Right renal pelvis (tissue), 4 donors: ENCODE measurements at places on chromosomes 11 and 22.

DNA sequence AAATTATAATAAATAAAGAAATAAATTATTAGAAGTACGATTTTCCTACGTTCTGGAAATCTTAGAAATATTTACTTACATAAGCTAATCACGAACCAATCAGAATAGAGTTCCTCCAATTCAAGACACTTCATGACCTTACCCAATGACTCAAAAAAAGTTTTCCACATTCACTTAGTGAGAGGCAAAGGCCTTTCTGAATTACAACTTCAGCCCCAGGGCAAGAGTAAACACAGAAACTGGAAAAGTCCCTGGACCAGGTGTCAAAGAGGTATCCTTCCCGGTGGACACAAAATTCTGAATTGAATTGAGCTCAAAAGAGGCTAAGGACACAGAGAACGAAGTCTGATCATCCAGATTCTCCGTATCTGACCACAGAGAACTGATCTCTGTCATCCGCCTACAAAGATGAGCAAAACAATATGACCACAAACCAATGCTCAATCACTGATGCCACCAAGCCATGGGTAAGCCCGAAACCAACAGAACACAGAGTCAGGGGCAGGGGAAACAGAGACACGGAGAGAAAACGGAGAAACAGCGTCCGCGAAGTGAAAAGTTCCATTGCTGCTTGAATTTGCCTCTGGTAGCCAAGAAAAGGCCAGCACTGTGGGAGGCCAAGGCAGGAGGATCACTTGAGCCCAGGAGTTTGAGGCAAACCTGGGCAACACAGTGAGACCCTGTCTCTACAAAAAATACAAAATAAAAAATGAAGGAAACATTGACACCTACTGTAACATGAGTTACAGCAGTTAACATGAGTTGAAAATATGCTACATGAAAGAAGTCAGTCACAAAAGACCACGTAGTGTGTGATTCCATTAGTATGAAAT, 6.8 kb downstream of the BID start:
- DNase-seq: no peak

DNA sequence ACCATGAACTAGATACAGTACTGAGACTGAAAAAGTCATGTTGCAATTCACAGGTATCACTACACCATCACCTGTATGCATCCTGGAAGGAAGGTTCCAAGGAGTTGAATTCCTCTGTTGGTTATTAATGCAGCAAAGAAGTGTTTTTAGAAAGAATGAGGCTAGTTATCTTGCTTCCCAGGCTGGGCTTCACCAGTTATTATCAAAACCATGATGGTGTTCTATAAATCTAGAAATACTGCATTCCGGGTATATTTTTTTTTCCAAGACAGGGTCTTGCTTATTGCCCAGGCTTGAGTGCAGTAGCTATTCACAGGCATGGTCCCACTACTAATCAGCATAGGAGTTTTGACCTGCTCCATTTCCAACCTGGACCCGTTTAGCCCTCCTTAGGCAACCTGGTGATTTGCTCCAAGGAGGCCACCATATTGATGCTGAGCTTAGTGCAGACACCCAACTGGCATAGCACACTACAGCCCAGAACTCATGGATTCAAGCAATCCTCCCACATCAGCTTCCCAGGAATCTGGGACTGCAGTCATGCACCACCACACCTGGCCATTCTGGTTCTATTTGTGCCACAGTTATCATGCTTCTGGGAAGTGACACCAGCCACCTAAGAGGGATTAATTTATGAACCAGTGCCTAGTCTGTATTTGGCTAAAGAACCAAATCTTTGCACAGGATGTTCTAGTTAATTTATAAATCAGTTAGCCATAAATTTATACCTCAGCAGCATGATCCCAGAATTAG, 1.6 kb upstream of the MPEG1 start:
- DNase-seq: no peak

GRCh38 chr11:10459029-10459970, 4.2 kb downstream of the AMPD3 start:
- no peak for DNase-seq

DNA sequence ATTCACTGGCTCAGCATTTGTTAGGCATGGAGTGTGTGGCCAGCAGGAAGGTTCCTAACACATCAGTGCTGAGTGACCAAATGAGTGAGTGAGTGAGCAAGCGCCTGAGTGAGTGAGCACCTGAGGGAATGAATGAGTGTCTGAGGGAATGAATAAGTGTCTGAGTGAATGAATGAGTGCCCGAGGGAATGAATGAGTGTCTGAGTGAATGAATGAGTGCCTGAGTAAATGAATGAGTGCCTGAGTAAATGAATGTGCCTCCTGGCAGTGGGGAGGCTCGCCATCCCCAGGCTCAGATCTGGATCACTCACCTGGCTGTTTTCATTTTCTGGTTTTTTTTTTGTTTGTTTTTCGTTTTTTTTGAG, 52.1 kb upstream of the TCF20 start:
- no peak for DNase-seq

- no peak for DNase-seq
Measured at GRCh38 chr11:17610085-17610894, 63.2 kb downstream of the OTOG start.

DNA sequence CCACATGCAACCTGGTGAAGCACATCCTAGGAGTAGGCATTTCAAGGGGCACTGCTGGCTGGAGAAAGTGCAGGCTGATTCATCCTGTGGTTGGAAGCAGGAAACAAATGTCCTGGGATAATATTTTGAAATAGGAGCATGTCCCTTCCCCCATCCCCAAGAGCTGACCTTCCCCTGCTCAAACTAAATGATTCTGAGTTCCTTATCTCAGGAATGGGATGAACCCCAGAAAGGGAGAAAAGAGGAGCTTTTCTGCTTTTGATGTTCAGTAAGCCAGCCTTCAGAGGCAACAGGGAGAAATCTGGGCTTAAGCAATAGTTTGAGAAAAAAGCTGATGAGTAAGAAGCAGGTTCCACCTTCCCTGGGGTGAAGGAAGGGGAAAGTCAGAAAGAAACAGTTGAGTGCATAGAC, 19.5 kb upstream of the SPON1 start:
- DNase-seq: no peak

DNA sequence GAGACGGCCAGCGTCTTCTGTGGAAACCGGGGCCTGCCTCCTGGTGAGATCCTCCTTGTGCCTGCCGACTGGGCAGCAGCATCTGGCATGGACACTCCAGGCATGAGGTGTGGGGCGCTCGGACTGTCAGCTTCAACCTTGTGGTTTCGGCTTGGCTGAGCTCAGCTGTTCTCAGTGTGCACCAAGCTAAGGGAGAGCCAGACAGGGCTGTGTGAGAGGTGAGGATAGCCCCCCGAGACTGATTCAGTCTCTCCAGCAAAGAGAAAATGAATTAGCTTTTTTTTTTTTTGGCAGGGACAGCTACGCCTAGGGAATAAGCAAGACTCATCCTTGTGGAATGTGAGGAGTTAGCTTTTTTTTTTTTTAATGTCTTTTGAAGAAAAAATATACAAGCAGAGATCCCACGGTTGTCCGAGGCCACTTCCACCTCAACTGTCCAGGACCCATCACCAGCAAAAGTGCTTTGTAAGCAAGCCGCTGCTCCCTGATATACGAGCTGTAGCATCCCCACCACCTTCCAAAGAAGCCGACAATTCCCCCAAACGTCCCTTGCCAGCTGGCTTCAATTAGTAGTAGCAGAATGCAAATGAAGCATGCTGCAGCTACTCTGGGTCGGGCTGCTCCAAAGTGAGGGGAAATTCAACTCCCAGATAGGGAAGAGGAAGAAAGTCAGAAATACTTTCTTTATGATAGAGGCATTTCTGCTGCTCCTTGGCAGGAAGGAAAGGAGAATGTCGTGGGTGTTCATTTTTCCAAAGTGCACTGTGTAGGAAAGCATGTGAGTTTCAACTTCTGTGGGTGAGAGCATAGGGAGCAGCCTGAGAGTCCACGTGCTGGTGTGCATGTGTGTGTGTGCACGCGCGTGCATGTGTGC, 9.7 kb upstream of the THY1 start:
- no peak for DNase-seq

DNA sequence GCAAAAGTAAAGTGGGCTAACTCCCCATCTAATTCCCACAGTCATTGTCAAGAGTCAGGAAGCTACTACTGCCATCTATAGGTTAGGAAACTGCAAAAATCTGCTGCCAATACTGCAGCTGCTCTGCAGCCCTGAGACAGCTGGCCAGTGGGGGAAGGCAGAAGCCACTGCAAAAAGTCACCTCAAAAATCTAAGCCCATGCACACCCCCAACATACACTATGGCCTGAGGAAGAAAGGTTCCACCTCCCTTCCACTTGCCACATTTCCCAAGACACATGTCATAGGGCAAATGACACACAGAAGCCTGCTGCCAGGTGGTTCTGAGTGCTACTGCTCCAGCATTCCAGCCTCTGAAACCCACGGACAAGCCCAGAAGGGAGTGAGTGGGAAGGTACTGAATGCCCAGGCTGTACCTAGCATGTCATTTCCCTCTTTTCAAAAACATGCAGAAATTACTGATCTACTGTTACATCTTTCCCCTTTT, 36.9 kb downstream of the DGCR2 start:
- no peak for DNase-seq

- no peak for DNase-seq
Measured at GRCh38 chr11:98289617-98290263, 731.0 kb upstream of the CNTN5 start.

- no peak for DNase-seq
Measured at GRCh38 chr22:25656724-25657123, 85.3 kb upstream of the MYO18B start.

GRCh38 chr11:60362241-60362640, 16.1 kb upstream of the MS4A7 start:
- no peak for DNase-seq

DNA sequence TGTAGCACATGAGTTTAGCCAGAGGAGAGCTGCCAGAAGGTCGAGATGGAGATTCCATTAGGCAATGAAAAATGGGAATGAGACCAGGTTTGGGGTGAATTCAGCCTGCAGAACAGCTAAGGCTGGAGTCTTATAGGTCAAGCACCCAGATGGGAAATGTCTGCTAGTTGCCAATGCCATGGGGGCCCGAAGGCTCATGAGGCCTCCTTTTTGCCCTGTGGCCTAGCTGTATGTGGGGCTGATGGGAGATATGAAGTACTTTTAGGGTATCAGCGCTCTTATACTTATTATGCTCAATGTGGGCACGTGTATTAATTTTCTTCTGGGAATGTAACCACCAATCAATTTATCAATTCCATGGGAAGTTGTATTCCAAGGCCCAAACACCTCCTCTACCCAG, 8.7 kb downstream of the PPFIBP2 start:
- DNase-seq: no peak

DNA sequence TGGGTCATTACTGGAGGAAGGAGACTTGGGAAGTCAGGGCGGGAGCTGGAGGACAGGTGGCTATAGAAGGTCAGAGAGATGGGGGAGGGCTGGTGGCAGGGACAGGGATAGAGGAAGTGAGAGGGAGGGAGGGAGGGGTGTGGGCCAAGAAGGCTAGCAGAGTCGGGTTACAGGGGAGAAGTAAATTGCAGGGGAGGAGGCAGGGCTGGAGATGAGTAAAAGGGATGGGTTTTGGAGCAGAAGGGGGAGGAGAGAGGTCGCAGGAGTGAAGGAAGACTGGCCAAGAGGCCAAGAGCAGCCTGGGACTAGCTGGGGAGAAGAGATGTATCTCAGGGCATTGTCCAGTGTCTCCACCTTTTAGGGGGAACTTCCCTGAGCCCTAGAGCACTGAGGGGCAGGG, 33.0 kb downstream of the LRRC10B start:
- no peak for DNase-seq

- DNase-seq: no peak
Measured at GRCh38 chr22:25567251-25567675, 2.8 kb downstream of the GRK3 start.

GRCh38 chr11:125337836-125338834, 157.9 kb downstream of the FEZ1 start:
- DNase-seq: no peak

GRCh38 chr11:85525686-85526085, 101.5 kb downstream of the DLG2 start:
- DNase-seq: no peak

DNA sequence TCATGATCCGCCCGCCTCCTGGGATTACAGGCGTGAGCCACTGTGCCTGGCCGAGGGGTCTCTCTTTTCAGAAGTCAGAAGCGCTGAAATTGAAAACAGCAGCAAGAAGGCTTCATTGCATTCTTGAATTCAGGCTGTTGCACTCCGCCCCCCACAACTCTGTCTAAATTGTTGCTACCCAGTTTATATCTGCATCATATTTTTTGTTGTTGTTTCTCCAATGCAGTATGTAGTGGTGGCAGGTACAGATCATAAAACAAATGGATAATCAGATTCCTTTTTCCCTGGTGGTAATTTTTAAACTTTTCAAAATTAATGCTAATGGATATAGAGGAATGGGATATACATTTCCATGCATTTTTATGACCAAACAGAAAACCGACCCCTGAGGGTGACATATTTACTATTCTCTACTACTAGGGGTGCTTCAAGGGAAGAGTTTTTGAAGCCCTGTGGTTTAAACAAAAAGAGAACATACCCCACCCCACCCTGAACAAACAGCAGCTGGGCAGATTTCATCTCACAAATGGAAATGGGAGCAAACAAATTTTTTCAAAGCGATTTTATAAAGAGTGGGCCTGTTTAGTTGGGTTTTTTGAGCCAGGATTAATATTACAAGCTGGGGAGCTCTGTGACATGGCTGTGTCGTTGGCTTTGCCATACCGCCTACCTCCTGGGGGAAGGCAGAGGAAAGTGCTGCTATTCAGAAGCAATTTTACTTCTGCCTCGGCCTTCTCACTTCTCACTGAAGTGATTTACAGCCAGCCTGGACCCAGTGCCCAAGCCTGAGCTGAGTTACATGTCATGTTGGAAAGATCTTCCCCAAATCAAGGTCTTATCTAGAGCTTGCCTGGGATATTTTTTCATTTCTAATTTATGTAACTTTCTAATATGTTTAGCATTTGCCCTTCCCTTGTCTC, 16.0 kb upstream of the TMA7B start:
- DNase-seq: no peak

GRCh38 chr11:104836691-104837090, 61.6 kb downstream of the CASP12 start:
- DNase-seq: no peak

- no peak for DNase-seq
Measured at GRCh38 chr11:38547462-38547861, 1949.4 kb upstream of the RAG2 start.

GRCh38 chr22:23591201-23591791, 11.2 kb upstream of the IGLL1 start:
- DNase-seq: peak; percentile 73
